ENCODE measurements at places on chromosomes 7 and 10. TPM values are rescaled to one million over a fixed set of nuclear protein-coding genes. Genes with fewer than 3 reads are reported as not detected.

GRCh38 chr10:108204528-108205305 lies 1040.2 kb upstream of the SORCS1 start:
- H3K4me1 ChIP-seq, result no peaks in the 10 kb centered on the region
- H3K36me3 ChIP-seq, result no peaks in the 10 kb centered on the region
- no peak overlapping the region for H3K4me3 ChIP-seq

DNA sequence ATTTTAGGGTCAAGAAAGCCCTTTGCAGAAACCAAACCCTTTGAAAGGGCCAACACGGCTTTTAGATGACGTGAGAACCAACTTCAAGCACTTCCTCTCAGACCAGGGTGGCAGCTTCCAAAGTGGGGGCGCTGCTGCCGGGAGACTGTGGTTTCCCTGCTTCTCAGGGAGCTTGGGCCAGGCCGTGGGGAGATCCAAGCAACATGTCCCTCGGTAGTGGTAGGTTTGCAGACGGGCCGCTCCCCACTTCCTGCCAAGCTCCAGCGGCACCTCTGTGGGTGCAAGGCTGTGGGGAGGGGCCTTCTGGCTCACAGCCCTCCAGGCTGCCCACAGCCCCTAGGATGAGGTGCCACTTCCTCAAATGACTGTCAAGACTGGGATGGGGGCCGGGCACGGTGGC lies 132.4 kb downstream of the FAM53B start:
- no peak overlapping the region for H3K4me3 ChIP-seq
- no peaks in the 10 kb centered on the region for H3K36me3 ChIP-seq
- H3K27me3 ChIP-seq, result no peaks in the 10 kb centered on the region
- H3K27ac ChIP-seq, result no peak overlapping the region
- no peak for DNase-seq

The SFMBT2 gene
- total RNA-seq, result 18.5 TPM

DNA sequence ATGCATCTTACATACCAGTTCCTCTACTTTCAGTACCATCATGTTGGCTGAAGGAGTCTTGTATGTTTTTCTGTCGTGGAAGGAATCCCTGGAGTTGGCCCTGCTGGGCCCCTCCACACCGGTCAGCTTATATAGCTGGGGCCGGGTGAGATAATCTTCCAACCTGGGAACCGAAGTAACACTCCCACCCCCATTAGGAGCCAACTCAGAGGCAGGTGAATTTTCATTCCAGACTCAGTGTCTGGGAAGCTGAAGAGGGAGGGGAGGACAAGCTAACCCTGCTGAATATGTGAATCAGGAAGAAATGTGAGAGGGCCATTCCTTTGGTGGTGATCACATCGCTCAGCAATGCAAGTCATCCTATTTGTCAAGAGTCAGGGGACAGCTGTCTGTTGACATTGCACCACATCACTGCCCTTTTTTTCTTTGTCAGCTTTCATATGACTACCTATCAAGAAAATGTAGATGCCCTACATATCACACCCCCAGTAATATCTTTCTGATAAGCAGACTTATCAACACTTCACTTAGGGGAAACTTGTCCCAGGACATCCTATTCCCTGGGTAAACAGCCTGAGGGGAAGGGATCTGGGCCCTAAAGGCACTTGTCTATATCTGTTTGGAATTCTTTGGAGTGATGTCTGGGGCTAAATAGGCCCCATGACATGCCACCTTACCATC lies at the start of gene ANKRD1:
ANKRD1 (minus strand) TSS at position 102 of the 681 bp plus-strand sequence; CDS start at position 42, 60 bp downstream.
- H3K4me1 ChIP-seq, result peaks cover 6% of the 10 kb centered on the region
- no peak within 1 kb of the TSS for H3K27ac ChIP-seq
- no peaks in the 10 kb centered on the region for H3K36me3 ChIP-seq
- no peak within 1 kb of the TSS for H3K4me3 ChIP-seq
- DNase-seq, result no peak

The DEPP1 gene
- 144 TPM for total RNA-seq

- no peak overlapping the region for H3K27ac ChIP-seq
- no peak for DNase-seq
- no peaks in the 10 kb centered on the region for H3K36me3 ChIP-seq
- H3K4me3 ChIP-seq, result no peak overlapping the region
- H3K4me1 ChIP-seq, result no peaks in the 10 kb centered on the region
- no peaks in the 10 kb centered on the region for H3K27me3 ChIP-seq
Measured at GRCh38 chr10:60607372-60607771, 170.9 kb upstream of the CDK1 start.

DNA sequence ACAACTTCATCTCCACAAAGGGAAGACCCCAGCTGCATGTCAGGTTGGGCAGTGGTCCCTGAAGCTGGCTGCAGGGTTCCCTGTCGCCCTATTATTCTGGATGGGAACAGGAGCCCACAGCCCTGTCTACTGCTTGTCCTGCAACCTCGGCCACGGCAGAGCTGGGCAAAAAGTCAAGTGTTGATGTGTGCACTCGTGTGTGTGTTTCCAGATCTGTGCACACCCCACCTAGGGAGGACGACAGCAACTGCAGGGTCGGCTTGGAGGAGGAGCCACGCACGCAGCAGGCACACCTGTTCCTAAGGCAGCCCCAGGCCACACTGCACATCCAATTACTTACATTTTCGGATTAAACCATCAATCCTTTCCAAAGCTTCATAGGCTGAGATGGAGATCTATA lies 23.6 kb downstream of the PITRM1 start:
- H3K27me3 ChIP-seq, result no peaks in the 10 kb centered on the region
- no peaks in the 10 kb centered on the region for H3K4me1 ChIP-seq
- peaks cover 9% of the 10 kb centered on the region for H3K36me3 ChIP-seq
- no peak overlapping the region for H3K27ac ChIP-seq
- no peak overlapping the region for H3K4me3 ChIP-seq

The TWIST1 gene
- total RNA-seq, result 1.6 TPM

All from prostate gland (tissue), 2 donors.